CD4-positive, alpha-beta memory T cell (primary cell): ENCODE measurements at places on chromosomes 2 and 18. TPM values are rescaled to one million over a fixed set of nuclear protein-coding genes. Genes with fewer than 3 reads are reported as not detected.

DNA sequence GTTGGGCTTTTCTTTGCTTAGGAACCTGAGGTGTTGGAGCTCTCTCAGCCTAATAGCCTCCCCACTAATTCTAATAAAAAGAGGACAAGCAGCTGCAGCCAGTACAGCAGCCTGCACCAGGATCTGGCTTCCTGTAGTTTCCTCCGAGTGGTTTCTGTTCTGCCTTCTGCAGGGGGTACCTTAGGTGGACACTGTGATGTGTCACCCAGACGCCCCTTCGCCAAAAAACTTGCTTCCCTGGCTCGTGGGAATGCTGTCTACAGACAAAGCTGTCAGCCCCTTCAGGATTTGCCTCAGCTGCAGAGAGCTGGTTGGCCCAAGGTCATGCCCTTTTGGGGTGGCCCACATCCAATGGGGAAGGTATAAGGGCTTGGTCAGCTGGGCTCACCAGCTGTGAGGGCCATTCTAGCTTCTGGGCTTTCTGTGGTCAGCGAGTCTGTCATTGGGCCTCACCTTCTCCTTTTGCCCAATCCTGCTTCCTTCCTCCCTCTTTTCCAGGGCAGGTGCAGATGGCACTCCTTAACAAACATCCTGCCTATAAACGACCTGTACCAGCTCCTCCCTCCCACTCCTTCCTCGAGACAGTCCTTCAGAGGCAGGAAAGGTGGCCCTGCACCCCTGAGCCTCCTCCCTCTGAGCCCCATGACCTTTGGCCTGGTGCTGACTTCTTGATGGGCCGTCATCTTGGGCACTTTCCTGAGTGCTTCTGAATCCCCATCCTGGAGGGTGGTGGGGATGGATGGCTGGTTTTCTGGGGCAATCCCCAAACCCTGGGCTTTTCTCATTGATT is 44.0 kb upstream of the ROCK2 start:
- no peak for DNase-seq
- no peaks in the 10 kb centered on the region for H3K27me3 ChIP-seq
- no peak overlapping the region for H3K4me3 ChIP-seq
- H3K27ac ChIP-seq = no peak overlapping the region
- no peaks in the 10 kb centered on the region for H3K4me1 ChIP-seq
- no peaks in the 10 kb centered on the region for H3K36me3 ChIP-seq

DNA sequence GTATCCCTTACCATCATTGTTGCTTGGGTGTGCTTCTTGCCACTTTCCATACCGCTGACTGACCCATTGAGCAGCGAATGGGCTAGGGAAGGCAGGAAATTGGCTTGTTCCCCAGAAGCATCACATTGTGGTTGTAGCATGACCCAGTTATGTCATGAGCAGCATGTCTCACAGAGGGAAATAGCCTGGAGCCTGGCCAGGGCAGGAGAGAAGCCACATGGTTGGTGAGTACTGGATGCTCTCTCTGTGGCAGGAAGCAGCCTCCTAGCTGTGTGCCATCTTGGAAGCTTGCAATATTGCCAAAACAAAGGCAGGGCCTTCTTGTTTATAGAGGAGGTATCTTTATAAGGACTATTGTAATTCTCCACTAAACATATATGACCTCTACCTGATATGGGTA is 482.6 kb downstream of the PIK3C3 start:
- DNase-seq = no peak
- H3K27me3 ChIP-seq = no peaks in the 10 kb centered on the region
- no peak overlapping the region for H3K4me3 ChIP-seq
- H3K4me1 ChIP-seq = no peaks in the 10 kb centered on the region

DNA sequence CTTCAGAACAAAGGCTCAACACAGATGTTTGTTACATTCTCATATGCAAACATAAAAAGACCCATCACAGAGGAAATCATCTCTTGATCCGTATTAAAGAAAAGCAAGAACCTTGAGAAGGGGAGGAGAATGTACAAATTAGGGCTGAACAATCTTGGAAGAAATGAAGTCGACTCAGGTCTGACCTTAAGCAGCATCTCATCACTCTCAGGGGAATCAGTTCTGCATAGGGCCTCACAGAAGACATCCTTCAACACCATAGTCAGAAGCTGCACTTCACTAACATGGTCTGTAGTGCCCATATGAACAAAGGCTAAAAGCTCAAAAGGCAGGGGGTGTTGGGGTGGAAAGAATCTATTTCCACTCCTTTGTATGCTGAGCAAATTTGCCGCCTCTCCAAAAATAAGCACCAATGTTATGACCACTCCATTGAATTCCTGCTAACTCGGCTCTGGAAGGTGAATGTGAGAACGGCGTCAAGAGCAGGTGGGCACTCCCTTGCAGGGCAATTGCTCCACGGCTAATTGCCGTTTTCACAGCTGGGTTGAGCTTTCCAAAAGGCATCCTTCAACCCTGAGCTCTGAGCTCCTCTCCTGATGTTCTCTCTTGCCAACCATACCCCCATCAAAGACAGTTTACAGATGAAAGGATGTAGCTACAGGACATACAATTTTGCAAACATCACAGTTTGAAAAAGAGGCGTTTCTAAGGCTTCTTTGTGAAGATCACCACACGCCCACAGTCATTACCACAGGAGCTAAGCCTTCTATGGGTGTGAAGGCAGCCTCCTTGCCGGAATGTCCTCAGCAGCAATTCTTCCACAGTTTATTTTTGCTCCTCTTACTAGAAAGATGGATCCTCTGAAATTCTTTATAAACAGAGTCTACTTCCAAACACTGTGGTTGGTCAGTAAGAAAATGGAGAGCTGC is 10.0 kb downstream of the KLF7 start:
- H3K27ac ChIP-seq = no peak overlapping the region
- no peak overlapping the region for H3K4me3 ChIP-seq
- H3K36me3 ChIP-seq = no peaks in the 10 kb centered on the region
- peaks cover 51% of the 10 kb centered on the region for H3K4me1 ChIP-seq
- H3K27me3 ChIP-seq = no peaks in the 10 kb centered on the region
- DNase-seq = peak; percentile 26

DNA sequence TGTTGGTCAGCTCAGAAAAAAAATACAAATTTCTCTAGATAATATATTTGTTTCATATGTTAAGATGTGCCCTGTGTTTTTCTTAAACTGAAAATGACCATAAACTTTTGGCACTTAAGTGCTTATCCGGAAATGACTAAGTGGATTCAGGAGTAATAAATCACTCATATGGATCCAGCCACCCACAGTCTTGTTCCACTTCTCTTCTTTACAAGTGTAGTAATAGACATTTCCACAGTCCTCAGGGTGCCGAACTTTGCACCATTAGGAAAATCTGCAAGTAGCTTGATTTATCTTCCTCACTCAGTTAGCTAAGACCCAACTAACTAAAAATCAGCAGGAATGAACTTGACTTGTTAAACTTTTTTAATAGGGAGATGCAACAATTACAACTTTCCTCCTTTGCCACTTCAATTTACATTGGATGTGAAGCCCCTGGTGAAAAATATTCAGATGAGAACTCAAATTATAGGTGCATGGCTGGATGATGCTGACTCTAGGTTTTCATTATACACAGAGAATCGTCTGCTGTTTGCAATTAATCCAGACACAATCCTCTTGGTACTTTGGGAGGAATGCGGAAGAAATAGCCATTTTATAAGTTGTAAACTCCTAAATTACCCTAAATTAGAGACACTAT is 322.5 kb downstream of the ARHGAP15 start:
- no peaks in the 10 kb centered on the region for H3K27me3 ChIP-seq
- H3K4me1 ChIP-seq = peaks cover 66% of the 10 kb centered on the region
- H3K36me3 ChIP-seq = no peaks in the 10 kb centered on the region
- no peak overlapping the region for H3K27ac ChIP-seq
- no peak for DNase-seq

DNA sequence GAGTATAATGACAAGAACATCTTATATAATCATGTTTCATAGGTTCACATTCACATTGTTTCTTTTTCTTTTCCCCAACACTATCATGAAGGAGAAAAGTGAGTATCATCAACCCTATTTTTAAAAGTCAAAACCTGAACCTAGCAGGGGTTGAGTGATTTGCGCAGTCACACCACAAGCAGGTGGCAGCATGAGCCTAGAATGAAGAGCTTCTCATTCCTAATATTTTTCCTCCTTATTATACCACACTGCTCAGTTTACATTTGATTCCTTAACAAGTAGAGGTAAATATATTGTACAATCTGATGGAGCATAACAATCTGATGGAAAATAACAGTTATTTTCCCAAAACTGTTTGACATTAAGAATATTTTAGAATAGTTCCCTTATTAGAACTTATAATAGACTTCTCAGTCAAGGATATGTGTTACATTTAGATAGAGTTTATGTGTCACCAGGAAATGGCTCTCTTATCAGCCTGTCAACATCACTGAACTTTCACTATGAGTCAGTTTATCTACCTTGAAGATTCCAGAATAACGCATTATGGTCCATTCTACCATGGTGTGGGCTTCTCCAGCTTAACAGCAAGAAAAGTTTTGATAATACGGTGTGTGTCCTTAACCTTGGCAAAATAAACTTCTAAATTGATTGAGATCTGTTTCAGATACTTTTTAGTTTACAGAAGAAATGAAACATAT is 119.5 kb downstream of the NEB start:
- no peak overlapping the region for H3K27ac ChIP-seq
- no peak for DNase-seq
- no peaks in the 10 kb centered on the region for H3K27me3 ChIP-seq
- peaks cover 12% of the 10 kb centered on the region for H3K4me1 ChIP-seq

DNA sequence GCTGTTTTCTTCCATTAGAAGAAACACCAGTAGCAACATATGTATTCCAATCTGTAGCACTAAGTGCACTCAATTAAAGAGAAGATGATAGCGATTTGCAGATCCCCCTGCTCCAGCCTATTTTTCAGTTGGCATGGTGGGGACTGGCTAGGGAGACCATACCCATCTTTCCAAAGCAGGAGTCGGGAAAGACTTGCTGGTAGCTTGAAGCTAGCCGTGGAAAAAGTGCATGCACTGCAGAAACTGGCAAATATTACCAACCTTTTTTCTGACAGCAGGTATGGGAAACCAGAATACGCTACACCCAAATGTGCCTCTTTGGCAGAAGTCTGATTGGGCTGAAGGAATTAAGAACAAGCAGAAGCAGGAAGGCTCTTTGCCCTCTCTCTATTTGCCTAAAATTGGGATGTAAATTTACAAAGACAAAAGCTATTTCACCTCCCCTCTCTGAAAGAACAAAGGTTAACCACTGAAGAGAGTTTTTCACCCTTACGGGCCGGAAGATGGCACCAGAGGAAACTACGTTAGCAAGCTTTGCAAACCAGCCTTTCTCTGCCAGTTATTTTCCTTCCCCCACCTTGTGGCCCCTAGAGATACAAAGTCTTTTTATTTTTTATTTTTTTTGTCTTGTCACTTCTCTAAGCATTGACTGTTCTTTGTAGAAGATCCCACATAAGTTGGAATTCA is 273.1 kb downstream of the DLGAP1 start:
- H3K27me3 ChIP-seq = no peaks in the 10 kb centered on the region
- DNase-seq = no peak
- no peaks in the 10 kb centered on the region for H3K4me1 ChIP-seq
- H3K4me3 ChIP-seq = no peak overlapping the region
- H3K27ac ChIP-seq = no peak overlapping the region

DNA sequence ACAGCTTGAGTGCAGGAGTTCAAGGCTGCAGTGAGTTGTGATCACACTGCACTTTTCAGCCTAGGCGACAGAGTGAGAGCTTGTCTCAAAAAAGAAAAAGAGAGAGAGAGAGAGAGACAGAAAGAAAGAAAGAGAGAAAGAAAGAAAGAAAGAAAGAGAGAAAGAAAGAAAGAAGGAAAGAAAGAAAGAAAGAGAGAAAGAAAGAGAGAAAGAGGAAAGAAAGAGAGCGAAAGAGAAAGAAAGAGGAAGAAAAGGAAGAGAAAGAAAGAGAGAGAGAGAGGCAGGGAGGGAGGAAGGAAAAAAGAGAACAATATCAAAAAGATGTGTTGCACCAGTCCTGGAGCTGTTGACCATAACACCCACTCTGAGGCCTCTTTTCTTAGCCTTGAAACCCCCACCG is 89.8 kb upstream of the MBOAT2 start:
- DNase-seq = no peak
- H3K27ac ChIP-seq = no peak overlapping the region
- H3K36me3 ChIP-seq = no peaks in the 10 kb centered on the region
- no peak overlapping the region for H3K4me3 ChIP-seq
- no peaks in the 10 kb centered on the region for H3K4me1 ChIP-seq

DNA sequence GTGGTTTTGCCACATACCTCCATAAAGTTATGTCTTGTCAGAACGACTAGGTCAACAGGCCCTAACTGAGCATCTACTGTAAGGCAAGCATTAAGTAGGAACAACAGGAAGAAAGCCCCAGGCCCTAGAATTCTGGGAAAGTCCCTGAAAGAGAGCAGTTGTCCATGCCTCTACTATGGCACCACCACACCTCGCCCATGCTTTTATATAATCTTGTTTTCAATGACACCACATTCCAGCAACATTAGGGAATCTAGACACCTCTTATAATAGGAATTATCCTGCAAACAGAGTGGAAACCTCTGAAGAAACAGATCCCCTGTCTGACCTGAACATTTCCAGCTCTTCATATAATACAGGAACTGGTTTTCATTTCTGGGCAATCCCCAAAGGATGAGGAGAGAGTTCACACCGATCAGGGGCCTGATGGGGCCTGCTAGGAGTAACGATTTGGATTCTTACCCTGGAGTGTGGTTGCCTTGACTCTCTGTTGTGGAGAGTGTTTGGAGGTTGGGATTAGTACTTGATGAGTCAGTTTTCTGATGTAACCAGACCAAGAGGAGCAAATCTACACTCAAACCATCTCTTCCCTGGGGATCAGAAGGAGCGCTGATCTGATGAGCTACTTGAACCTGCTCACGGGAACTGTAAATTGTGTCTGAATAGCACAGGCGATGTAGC is 31.9 kb upstream of the CEP68 start:
- H3K27ac ChIP-seq = no peak overlapping the region
- no peak for DNase-seq
- no peaks in the 10 kb centered on the region for H3K4me1 ChIP-seq

DNA sequence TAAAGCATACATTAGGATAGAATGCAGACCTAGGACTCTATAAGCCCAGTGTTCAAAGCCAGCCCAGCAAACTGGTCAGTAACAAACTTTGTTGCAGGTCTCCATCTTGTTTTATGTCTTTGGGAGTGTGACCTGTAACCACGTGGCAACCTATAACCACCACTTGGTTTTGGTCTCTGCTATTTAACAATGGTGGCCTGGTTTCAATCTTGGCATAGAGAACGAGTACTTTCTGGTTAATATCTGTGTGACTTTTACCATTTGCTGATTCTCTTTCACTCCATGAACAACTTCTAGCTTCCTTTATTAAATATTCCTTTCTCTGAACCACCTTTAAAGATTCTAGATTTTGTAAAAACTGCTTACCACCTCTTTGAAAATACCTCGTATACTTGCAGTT is 118.5 kb downstream of the KCNS3 start:
- no peak overlapping the region for H3K4me3 ChIP-seq
- no peaks in the 10 kb centered on the region for H3K36me3 ChIP-seq
- H3K4me1 ChIP-seq = no peaks in the 10 kb centered on the region

DNA sequence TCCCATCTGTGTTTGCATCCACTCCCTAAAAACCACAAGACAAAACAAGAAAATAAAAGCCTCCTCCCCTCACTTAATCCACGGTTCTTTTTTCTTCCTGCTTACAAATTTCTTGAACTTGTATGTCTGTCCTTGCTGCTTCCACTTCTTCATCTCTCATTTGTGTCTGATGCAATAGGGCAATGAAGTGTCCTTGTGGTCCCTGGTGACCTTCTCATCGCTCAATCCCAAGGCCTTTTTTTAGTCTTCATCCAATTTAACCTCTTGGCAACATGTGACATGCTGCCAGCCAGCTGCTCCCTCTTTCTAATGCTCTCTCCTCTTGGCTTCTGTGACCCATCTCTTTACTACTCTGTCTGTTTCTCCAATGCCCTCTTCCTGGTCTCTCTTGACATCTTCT is 87.6 kb downstream of the SEMA4F start:
- no peak overlapping the region for H3K27ac ChIP-seq
- H3K4me3 ChIP-seq = no peak overlapping the region
- no peaks in the 10 kb centered on the region for H3K4me1 ChIP-seq
- no peaks in the 10 kb centered on the region for H3K36me3 ChIP-seq

The RGPD4 gene
- total RNA-seq = 0.09 TPM

The ID2 gene
- 56.4 TPM for total RNA-seq
